ENCODE measurements at places on chromosomes 11 and 22.

DNA sequence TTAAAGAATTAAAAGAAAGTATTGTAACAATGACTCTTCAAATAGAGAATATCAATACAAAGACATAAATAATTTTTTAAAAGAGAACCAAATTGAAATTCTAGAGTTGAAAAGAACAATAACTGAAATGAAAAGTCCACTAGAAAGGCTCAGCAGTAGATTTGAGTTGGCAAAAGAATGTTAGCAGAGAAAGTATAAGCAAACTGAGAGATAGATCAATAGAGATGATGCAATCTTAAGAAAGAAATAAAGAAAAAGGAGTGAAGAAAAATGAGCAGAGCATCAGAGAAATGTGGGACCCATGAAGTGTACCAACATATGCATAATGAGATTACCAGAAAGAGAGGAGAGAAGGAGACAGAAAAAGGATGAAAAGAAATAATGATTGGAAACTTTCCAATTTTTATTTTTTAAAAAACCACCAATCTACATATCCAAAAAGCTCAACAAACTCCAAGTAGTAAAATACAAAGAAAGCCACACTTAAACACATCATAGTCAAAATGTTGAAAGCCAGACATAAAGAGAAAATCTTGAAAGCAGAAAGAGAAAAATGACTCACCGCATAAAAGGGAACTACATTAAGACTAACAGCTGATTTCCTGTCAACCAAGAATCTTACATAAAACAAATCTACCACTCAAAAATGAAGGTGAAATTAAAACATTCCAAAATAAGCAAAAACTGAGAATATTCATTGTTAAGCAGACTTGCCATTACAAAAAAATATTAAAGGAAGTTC, 20.9 kb downstream of the NCF4 start:
- DNase-seq = no peak

DNA sequence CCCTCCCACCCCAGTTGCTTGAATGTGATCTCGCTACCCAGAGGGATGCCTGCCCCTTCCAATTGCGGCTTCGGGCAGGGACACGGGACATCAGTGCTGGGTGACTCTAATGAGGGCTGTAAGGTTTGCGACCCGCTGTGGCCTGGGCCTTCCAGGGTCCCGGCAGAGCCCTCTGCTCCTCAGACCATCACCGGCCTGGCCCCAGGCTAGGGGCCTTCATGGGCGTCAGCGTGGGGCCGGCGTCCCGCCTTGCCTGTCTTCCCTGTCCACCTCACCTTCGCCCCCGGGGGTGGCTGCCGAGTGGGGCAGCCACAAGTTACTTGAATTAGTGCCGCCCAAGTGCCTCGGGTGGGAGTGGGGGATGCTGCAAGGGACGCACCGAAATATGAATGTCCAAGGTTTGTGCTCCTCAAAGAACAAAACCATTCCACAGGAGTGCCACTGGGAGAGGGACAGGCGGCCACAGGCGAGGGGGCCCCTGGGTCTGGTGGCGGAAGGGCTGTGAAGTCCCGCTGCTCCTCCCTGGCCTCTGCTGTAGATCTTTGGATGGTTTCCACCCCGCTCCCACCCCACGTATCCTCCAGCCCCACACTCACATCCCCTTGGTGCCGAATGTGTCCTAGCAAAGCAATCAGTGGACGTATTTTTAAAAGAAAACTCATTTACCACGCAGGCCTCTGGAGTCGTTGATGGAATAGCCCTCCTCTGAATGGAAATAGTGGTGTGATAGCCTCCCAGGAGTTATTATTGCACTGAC, 317.1 kb downstream of the NTM start:
- DNase-seq = no peak

GRCh38 chr11:134445601-134446325, 33.7 kb upstream of the B3GAT1 start:
- no peak for DNase-seq

- no peak for DNase-seq
These were observed 1.6 kb upstream of the KCNJ11 start for GRCh38 chr11:17389957-17390649.

DNA sequence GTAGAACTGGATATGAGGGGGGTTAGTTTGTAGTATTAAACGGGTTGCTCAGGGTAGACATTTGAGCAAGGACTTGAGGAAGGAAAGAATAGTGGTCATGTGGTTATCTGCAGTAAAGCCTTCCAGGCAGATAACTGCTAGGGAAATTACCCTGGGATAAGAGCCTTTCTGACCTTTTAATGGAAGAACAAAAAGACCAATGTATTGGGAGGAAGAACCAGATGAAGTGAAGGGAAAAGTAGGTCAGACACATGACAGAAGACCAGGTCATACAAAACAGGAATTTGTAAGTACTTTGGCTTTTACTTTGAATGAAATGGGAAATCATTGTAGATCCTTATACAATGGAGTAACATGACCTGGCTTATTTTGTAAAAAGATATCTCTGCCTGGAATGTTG, 241.9 kb upstream of the CTSC start:
- no peak for DNase-seq

- no peak for DNase-seq
These were observed 423.0 kb downstream of the BRD1 start for GRCh38 chr22:49404576-49405241.
